ENCODE measurements at places on chromosomes 2 and 18. TPM values are rescaled to one million over a fixed set of nuclear protein-coding genes. Genes with fewer than 3 reads are reported as not detected.

The MAP3K19 gene
- total RNA-seq = 0.11 TPM

The ASPRV1 gene
- 4.3 TPM for total RNA-seq

The DYNC1I2 gene
- 221 TPM for total RNA-seq

The LBH gene
- total RNA-seq = 127 TPM

The PROM2 gene
- total RNA-seq = 5.7 TPM

The PRKAG3 gene
- 1.5 TPM for total RNA-seq

The ATP6V1B1 gene
- total RNA-seq = 24.9 TPM

The BIN1 gene
- 132 TPM for total RNA-seq

The DYSF gene
- total RNA-seq = 16.5 TPM

The CDK5R2 gene
- 16.2 TPM for total RNA-seq

The CYP27C1 gene
- 4.6 TPM for total RNA-seq

The LBX2 gene
- total RNA-seq = not detected

The ST6GAL2 gene
- total RNA-seq = 74.9 TPM

The IGFBP5 gene
- total RNA-seq = 508 TPM
